ENCODE measurements at places on chromosomes 6 and 20.

DNA sequence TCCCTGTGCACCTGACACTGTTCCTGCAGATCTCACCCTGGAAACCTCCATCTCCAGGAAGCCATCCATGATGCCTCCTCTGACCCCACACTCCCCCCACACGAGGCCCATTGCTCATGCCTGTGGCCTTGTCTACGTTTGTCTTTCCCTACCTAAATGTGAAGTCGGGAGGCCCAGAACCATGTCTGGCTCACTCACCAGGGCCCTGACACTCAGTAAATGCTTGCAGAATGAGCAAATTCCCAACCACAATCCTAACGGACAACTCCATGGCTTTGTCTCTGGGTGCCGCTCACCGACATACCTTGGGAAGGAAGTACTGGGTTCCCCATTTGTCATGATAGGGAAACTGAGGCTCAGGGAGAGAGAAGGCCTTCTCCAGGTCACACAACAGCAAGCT, 7.3 kb downstream of the PEDS1 start:
- no peak for DNase-seq

GRCh38 chr20:15977758-15978157, 595.5 kb downstream of the KIF16B start:
- no peak for DNase-seq

GRCh38 chr6:42984924-42985475, 630 bp downstream of the PPP2R5D start:
- DNase-seq: no peak

DNA sequence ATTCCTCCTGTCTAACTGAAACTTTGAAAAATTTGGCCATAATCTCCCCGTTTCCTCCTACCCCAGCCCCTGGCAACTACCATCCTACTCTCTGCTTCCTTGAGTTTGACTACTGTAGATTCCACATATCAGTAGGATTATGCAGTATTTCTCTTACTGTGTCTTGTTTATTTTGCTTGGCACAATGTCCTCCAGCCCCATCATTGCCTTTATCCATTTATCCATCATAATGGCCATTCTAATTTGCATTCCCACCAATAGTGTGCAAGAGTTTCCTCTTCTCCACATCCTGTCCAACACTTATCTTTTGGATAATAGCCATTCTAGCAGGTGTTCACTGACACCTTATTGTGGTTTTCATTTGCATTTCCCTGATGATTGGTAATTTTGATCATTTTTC, 202.3 kb downstream of the THBS2 start:
- DNase-seq: no peak

DNA sequence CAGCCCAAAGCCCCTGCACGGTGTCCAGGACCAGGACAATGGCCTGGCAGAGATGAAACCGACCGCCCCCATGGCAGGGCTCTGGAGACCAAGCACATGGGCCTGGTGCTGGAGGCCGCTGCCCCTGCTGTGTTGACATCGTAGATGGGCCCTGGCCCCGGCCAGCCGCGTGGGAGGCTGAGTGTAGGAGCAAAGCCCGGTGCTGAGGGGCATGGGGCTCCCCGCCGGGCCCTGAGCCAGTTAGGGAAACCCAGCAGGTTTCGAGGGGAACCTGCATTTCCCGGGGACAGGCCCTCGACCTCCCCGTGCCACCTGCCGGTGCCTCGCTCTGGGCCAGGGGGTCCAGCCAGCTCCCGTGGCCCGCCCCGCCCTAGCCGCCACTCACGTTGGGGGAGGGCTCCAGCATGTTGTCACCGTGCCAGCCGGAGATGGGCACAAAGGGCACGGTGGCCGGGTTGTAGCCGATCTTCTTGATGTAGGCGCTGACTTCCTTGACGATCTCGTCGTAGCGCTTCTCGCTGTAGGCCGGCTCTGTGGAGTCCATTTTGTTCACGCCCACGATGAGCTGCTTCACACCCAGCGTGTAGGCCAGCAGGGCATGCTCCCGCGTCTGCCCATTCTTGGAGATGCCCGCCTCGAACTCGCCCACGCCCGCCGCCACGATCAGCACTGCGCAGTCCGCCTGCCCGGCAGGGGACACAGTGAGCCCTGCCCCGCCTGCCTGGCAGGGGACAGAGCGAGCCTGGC, 4.3 kb downstream of the EEF1A2 start:
- no peak for DNase-seq
